ENCODE measurements at places on chromosomes 4 and X.
A peak's percentile ranks its signal among the peaks of the same experiment; 100 is the strongest.

GRCh38 chrX:19272452-19272851 lies 71.3 kb upstream of the PDHA1 start:
- peak; percentile 13 for DNase-seq

DNA sequence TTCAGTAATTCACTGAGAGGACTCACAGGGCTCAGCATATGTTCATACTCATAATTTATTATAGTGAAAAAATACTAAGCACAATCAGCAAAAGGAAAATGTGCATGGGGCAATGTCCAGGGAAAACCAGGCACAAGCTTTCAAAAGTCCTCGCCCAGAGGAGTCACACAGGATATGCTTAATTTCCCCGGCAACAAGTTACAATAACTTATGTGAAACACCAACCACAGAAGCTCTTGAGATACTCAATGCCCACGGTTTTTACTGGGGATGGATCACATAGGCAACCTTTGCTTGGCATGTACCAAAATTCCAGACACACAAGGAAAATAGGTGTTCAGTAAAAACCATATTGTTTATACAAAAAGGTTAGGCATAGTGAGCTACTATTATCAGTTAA lies 38.5 kb upstream of the STPG2 start:
- DNase-seq: no peak

DNA sequence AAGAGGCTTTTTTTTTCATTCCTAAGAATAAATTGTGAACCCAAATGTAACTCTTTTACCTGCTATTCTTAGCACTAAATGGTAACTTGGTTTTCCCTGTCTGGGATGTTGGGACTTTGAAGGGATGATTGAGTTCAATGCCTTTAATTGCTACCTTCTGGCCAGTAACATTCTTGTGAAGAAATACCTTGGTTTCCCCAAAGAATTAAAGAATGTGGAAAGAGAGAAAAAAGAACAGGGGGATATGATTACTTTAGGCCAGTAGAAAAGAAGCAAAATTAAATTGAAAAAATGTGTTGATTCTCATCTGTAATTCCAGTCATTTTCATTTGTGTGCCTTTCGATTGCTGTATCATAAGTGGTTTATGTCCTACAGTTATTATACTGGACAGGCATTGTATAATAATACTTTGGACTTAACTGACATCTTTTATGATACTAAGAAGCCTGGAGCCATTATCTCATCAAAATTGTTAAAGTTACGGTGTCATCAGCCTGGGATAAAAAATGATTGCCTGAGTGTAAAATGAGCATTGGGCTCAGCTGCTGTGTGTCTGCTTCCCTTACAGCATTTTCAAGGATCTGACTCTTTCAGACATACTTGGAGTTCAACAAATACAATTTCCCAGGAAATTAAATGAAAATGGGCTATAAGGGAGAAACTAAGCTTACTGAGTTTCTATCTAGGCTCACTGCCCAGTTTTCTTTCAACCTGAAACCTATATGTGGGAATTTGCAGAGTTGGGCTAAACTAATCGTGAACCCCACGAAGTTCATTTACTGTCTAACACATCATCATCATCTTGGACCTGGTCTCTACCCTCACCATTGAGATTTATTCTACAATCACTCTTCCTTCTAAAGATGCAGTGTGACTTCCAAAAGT lies 146.3 kb downstream of the SHROOM3 start:
- DNase-seq: no peak

DNA sequence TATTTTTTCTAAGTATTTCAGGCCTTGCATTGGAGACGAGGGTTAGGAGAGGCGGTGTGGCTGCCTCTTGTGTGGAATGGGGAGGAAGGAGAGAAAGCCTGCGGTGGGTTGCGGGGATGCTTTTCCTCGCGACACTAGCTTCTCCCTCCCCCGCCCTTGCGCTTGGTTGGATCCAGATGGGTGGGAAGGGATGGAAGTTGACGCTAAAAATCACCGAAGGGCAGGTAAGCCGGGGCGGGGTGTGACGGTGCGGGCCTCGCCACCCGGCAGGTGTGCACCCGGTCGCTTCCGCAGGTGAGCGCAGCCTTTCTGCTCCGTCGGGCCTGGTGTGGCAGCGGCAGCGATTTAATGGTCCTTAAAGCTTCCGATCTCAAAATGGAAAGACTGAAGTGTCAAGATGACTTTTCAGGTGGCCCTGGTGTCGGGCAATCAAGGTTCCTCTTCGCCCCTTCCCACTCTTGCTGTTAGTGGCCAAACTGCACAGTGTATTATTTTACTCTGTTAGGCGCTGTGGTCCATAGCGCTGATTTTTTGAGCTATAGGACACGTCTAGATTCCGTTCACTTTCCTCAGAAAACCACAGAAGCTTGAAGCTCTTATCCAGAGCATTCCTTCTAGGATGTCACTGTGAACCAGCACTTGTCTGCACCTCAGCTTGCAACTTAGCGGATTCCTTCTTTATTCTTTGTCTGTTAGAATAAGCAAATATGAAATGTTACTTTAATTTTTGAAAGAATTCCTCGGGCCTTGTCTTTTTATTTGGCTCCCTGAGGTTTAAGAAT lies 765 bp downstream of the ENOPH1 start:
- DNase-seq: peak; percentile 48

- DNase-seq: no peak
These were observed 42.0 kb downstream of the SRPX2 start for GRCh38 chrX:100685997-100686305.

DNA sequence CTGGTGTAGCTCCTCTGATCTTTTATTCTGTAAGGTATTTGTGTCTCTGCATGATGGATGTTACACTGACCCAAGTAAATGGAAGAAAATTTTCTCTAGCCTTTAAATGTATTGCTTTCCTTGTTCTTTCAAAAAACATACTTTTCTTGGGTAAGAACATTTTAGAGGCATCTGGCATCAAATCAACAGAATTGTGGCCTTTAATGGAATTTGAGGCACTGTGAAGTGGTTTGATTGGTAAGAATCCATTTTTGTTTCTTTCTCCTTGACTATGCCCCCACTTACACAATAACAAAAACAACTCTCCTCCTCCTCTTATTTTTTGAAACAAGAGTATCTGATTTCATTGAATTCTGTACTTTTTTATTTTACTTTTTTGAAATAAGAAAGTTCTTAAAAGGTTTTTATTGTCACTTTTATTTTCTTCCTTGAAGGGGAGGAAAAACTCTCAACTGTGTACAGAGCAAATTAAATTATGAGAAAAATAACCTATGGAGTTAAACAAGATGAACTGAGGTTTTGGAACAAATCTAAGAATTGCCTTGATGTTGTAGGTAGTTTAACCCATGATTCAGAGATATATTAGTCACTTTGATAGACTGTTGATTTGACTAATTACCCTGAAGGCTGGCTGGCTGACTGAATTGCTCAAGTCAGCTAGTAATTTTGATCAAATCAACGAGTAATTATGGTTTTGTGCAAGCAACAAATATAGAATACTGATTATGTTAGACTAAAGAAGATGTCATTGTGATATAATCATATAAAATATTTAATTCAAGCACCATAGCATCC lies 146.4 kb downstream of the FHIP1A start:
- DNase-seq: no peak

GRCh38 chrX:105226499-105226898 lies 6.0 kb upstream of the TEX13A start:
- DNase-seq: no peak

- peak; percentile 15 for DNase-seq
These were observed 13.0 kb upstream of the SEPSECS start for GRCh38 chr4:25172961-25173915.

GRCh38 chr4:136637071-136637777 lies 895.1 kb downstream of the PCDH18 start:
- peak; percentile 30 for DNase-seq

DNA sequence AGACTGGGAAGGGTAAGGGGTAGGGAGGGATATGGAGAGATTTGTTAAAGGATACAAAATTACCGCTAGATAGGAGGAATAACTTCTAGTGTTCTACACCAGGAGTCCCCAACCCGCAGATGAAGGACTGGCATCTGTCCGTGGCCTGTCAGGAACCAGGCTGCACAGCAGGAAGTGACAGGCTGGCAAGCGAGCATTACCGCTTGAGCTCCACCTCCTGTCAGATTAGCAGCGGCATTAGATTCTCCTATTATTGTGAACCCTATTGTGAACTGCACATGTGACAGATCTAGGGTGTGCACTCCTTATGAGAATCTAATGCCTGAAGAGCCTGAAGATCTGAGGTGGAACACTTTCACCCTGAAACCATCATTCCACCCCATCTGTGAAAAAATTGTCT lies 27.9 kb upstream of the BBS7 start:
- DNase-seq: peak; percentile 13
